Anterior cingulate cortex (tissue), 58 donors: ENCODE measurements at places on chromosomes 16 and 17.

GRCh38 chr17:73118951-73119391 is 26.5 kb upstream of the SLC39A11 start:
- DNase-seq = no peak

GRCh38 chr17:77827511-77827910 is 131.0 kb upstream of the TNRC6C start:
- DNase-seq = no peak

- no peak for DNase-seq
Observed at GRCh38 chr17:29155227-29155965, 24.8 kb downstream of the MYO18A start.

- no peak for DNase-seq
Observed at GRCh38 chr17:44065668-44066203, 735 bp downstream of the LSM12 start.

GRCh38 chr17:68176718-68177117 is 71.1 kb upstream of the AMZ2 start:
- no peak for DNase-seq
